ENCODE measurements at places on chromosomes 3 and 15.

GRCh38 chr3:29576675-29577074 lies 295.8 kb downstream of the RBMS3 start:
- DNase-seq: no peak

- DNase-seq: peak; percentile 78
These were observed 105.7 kb downstream of the AKAP13 start for GRCh38 chr15:85485956-85486567.

DNA sequence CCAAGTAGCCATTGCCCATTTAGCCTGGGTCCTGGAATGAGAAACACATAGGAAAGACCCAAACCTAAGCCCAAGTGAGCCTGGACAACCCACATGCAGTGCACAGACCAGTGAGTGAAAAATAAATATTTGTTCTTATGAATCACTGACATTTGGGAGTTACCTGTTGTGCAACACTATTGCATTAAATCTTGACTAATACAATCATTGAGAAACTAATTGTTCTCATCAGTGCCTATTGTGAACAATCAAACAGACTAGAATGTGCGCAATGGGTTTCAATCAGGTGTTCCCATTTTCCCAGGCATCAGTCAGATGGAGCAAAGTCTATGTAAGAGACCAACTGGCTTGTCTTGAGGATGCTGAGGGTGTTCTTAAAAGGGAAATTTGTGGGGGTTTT lies 54.7 kb upstream of the CNOT10 start:
- no peak for DNase-seq

GRCh38 chr3:72299321-72299802 lies 514.4 kb upstream of the PROK2 start:
- peak; percentile 30 for DNase-seq

- no peak for DNase-seq
These were observed 9.9 kb downstream of the GOLGA6L2 start for GRCh38 chr15:23437146-23437545.

DNA sequence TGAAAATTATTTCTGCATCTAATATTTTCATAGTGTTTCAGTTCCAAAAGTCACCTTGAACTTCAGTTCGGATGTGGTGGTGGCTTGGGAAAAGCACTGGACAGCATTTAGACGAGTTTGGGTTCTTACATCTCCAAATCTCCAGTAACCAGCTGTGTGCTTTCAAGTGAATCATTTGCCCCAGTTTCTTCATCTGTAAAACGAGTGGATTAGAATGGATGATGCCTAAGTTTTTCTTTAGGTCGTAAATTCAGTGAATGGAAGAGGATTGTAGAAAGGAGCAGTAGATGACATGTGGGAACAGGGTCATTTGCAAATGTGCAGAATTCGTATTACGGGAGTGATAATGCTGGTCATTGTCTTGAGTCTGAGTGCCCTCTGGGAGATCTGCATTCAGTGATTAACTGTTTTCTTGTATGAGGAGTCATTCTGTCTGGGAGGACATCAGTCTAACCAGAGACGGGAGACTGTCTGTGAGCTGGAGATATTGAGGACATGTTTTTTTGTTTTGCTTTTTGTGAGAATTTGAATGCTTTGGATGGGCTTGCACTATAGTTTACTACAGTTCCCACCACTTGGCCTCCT lies 641.6 kb upstream of the TBL1XR1 start:
- no peak for DNase-seq

DNA sequence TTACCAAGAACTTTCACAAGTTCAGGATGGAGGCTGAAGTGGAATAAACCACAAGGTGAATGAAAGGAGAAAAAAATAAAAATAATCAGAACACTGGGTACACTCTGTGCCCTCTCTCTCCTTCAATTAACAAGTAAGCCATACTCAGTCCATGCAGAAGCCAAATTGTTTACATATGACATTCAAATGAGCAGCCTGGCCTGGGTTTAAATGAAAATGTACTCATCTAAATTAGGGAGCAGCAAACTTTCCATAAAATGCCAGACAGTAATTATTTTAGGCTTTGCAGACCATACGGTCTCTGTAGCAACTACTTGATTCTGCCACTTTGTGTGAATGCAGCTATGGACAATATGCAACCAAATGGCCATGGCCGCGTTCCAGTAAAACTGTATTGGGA lies 376.6 kb downstream of the MAGI1 start:
- no peak for DNase-seq

GRCh38 chr3:129315223-129315997 lies 36.7 kb downstream of the HMCES start:
- no peak for DNase-seq

DNA sequence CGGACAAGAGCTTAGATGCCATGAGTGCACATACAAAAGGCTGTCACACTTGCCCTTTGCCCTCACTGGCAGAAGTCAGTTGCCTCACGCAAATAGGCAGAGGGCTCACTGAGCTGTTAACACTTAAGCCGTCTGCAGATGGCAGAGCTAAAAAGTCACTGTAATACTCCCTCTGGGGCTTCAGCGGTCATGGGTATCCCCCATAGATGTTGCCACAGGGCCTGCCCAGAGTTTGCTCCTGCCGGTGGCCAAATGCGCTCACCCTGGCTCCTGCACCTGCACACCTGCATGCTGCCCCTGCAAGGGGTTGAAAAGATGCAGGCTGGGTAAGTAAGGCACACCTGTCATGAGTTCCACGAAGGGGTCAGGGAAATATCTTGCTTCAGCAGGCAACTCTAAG lies 741.5 kb downstream of the EDEM1 start:
- no peak for DNase-seq

DNA sequence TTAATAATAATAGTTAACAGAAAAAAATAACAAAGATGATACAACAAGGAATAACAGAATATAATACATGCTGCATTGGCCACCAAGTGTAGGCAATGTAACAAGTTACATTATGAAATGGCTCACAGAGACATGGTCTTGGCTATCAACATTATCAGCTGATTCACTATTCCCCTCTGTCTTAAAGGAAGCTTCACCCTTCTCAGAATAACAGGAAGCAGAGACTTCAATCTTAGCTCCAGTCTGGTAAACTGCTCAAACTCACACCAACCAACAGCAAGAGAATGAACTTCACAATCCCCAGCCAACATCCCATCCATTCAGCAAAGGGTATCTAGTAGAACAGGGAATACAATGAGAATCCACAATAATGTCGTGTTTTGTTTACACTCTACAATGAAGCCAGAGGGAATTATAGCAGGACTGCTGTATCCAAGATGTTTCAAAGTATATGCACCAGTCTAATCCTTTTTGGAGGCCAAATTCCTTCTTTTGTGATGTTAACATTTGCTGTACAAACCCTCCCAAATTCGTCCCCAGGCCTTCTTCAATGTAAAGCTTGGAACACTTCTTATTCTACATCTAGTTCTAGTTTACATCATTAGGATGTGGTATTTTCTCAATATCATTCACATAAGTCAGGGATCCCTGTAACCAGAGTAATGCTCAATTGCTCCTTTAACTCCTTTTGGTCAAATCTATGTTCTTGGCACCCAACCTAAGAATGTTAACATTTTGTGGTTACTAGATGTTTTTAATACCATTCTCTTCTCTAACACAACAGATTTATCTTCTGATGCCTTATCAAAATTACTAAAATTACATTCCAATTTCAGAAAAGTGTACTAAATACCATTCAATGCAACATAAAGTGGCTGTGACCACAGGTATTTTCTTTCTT lies 52.4 kb upstream of the CMSS1 start:
- peak; percentile 33 for DNase-seq

- no peak for DNase-seq
These were observed 66.1 kb downstream of the GLB1 start for GRCh38 chr3:33030802-33031201.

- DNase-seq: peak; percentile 35
These were observed 8.9 kb downstream of the PARP14 start for GRCh38 chr3:122689587-122689986.

DNA sequence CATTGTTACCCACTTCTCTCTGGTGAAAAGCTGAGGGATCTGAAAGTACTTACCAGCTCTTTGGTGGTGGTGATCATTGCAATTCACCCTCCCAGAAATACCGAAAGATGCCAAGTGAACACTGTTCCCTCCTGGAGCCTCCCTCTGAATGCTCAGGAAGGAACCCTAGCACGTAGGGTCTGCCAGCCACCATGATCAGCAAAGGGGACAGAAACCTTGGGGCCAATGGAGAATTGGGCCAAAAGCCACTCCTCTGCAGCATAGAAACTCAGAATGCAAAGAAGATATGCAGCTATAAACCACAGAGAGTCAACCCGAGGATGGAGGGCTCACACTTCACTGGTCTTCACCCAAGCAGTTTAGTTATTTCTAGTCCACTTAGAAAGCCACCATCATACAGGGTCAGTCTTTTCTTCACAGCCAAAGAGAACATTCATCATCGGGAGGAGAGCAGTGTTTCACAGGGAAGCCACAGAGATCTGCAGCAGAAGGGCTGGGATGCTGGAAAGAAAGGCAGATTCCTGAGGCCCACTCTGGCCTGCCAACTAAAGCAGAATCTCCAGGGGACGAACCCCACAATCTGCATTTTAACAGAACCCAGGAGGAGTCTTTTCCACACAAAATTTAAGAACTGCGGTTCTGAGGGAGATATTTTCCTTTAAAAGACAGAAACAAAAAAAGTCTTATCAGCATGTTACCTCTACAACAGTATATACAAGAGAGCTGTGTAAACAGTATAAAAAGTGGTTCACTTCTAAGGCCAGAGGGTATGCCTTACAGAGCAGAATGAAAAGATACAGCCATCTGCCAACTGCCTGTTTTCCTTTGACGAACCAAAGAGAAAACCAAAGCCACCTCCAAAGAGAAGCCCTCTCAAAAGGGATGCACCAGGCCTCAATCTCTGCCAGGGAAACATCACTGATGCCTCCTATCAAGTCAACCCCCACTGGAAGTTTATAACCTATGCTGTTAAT lies 11.3 kb downstream of the TBC1D2B start:
- DNase-seq: no peak

DNA sequence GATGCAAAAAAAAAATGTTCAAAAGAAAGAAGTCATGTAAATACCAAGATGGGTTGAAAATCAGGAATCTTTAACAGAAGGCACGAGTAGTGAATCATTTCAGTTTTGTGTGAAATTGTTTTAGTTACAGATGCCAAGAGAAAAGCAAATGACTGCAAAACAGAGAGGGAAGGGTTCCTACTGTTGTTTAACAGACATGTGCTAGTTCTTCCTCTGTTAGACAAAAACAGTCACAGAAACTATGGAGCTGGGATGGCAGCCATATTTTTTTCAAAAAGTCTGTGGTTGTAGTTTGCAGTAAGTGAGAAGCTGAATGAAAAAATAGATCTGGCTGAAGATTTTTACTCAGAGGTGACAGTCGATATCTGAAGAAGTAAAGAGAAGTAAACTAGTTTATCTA lies 511.9 kb downstream of the ZIC1 start:
- peak; percentile 45 for DNase-seq

GRCh38 chr15:77504306-77504705 lies 83.6 kb downstream of the HMG20A start:
- DNase-seq: no peak

GRCh38 chr3:123039178-123039577 lies 11.6 kb upstream of the SEMA5B start:
- DNase-seq: no peak

DNA sequence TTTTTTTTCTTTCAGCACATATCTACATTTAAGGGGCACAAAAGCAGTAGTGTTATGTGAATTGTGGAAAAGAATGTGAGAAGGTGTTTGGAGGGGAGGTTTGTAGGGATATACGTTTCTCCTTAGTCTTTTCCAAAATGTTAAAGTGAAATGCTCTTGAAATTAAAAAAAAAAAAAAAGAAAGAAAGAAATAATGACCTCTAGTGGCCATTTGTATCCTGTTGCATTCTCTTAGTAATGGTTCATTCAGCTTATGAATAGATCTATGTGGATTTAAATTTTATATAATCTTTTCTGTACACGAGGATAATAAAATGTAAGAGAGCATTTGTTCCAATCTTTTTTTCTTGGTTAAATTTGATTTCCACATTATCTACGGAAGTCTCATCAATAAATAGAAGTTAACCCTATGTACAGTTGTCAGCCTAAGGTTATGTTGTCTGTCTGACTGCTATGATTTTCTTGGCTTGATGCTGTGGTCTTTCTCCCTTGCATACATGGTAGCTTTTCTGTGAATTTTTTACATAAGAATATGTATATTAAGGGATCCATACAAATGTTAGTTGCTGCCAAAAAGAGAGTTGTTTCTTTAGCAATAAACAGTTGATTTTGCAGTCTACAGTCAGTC lies 1.7 kb downstream of the P2RY13 start:
- no peak for DNase-seq

Data from HFFc6 (cell line).